Mesothelial cell of epicardium (in vitro differentiated cells): ENCODE measurements at places on chromosomes 12 and 14.

- no peaks in the 10 kb centered on the region for H3K27me3 ChIP-seq
- peaks cover 57% of the 10 kb centered on the region for H3K4me1 ChIP-seq
- no peaks in the 10 kb centered on the region for H3K36me3 ChIP-seq
- H3K27ac ChIP-seq: peak within 1 kb of the TSS; percentile 97
- H3K4me3 ChIP-seq: peak within 1 kb of the TSS; percentile 66
Observed at GRCh38 chr12:119178544-119179334, at the start of gene HSPB8. Gene HSPB8, plus strand, starts transcription at chr12:119178931. Its CDS starts 382 bp downstream, at chr12:119179313.

DNA sequence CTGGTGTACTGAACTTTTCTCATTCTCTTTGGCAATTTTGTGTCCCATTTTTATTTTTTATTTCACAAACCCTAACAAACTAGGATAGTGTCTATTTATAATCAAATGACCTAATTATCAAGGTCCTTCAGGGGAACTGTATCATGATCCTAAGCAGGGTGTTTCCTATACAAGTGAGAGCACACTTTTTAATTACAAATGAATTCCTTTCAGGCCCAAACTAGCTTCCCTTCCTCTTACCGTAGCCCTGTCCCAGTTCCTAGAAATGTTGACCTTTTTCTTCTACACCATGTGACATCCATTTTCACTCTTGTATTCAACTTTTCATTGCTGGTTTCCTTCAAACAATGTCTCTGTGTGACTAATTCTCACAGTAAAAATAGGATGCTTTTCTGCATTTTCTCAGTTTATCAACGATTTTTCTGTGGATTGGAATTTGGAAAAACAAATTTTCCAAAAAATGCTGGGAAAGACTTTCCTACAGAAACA lies 411.4 kb downstream of the CCDC91 start:
- H3K4me1 ChIP-seq: peaks cover 5% of the 10 kb centered on the region
- no peak overlapping the region for H3K27ac ChIP-seq
- H3K4me3 ChIP-seq: no peak overlapping the region
- no peaks in the 10 kb centered on the region for H3K36me3 ChIP-seq

DNA sequence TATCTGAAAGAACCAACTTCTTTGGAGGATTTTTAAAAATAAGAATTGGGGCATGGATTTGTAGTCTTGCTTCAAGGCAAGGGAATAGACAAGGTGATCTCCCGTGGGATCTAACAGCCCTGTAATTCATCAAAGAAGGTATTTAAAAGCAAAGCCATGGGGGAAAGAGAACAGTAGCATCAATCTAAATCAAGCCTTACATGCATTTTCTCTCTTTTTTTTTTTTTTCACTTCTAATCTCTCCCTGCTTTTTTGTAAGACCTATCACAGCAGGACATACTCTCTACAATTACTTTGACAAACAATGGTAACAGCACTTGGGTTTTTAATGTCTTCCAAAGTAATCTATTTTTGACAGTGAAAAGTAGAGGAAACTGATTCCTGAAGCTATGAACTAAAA lies 367.9 kb downstream of the PAWR start:
- H3K27ac ChIP-seq: no peak overlapping the region
- H3K36me3 ChIP-seq: peaks cover 1% of the 10 kb centered on the region
- H3K4me3 ChIP-seq: no peak overlapping the region
- H3K4me1 ChIP-seq: peaks cover 5% of the 10 kb centered on the region

DNA sequence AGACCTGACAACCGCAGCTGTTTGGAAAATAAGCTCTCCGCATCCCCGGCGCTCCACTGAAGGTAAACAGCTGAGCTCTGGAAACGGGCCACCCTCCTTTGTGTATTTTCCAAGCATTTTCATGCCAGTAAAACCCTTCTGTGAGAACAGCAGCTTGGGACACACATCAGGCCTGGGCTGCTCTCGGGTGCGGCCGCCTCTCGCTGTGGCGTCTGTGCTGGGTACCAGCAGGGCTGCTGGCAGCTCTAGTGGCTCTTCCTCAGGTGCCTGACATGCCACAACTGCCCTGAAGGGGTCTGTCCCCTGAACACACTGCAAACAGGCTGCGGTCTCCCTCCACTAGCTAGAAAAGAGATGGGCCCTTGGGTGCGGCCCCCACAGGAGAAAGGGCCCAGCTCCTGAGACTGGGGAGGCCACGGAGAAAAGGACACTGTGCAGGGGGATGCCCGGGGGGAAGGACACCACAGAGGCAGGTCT lies 96.3 kb downstream of the ITPK1 start:
- no peak for DNase-seq
- no peaks in the 10 kb centered on the region for H3K27me3 ChIP-seq
- no peak overlapping the region for H3K4me3 ChIP-seq
- no peaks in the 10 kb centered on the region for H3K36me3 ChIP-seq
- H3K27ac ChIP-seq: no peak overlapping the region
- H3K4me1 ChIP-seq: peaks cover 14% of the 10 kb centered on the region

GRCh38 chr14:91367173-91368171 lies 50.1 kb downstream of the CCDC88C start:
- no peak overlapping the region for H3K27ac ChIP-seq
- no peak overlapping the region for H3K4me3 ChIP-seq
- peaks cover 27% of the 10 kb centered on the region for H3K4me1 ChIP-seq
- H3K27me3 ChIP-seq: peaks cover 37% of the 10 kb centered on the region
- DNase-seq: no peak
- H3K36me3 ChIP-seq: no peaks in the 10 kb centered on the region

GRCh38 chr12:22059976-22060647 lies 14.1 kb downstream of the CMAS start:
- no peak overlapping the region for H3K4me3 ChIP-seq
- no peak for DNase-seq
- peaks cover 18% of the 10 kb centered on the region for H3K36me3 ChIP-seq
- no peaks in the 10 kb centered on the region for H3K27me3 ChIP-seq

GRCh38 chr14:74299061-74299545 lies 3.6 kb downstream of the ABCD4 start:
- H3K4me1 ChIP-seq: peaks cover 10% of the 10 kb centered on the region
- DNase-seq: no peak

GRCh38 chr12:27693403-27693802 lies 2.8 kb upstream of the REP15 start:
- no peaks in the 10 kb centered on the region for H3K27me3 ChIP-seq
- H3K27ac ChIP-seq: no peak overlapping the region
- H3K36me3 ChIP-seq: peaks cover 42% of the 10 kb centered on the region
- no peaks in the 10 kb centered on the region for H3K4me1 ChIP-seq
- DNase-seq: no peak

DNA sequence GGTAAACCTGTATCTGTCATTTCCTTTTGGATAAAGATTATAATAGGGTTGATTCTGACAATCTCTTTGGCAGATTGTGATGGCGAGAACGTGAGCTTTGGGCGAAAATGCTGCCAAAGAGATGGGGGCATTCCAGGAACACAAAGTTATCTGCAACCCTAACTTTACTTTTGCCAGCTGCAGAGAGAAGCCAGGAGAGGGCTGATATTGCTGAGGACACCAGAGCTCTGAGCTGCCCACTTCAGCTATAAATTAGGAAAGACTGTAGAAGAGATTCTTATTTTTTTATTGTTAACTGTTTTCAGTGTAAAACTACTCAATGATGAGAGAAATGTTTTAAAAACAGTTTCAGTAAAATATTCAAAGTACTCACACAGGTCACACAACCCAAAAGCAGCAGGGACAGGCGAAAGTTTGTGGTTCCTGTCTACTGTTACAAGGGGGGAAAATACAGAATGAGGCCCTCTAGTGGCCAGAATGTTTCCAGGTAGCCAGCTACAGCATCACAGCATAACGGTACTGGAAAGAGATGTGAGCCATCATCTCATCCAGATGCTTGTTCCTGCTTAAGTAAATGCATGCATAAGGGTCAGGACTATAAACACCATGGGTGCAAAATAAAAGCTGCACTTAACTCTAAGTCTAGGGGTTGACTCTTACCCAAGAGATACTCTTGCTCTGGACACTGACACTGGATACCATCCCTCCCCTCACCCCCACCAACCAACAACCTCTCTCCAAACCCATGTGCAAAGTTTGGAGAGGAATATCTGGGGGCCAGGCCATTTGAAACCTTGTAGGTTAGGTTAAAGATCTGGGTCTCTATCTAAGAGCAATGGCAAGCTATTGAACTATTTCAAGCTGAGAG lies 498.4 kb downstream of the RMST start:
- H3K27me3 ChIP-seq: no peaks in the 10 kb centered on the region
- H3K27ac ChIP-seq: no peak overlapping the region
- H3K36me3 ChIP-seq: no peaks in the 10 kb centered on the region
- no peak overlapping the region for H3K4me3 ChIP-seq

- peaks cover 2% of the 10 kb centered on the region for H3K36me3 ChIP-seq
- no peak overlapping the region for H3K4me3 ChIP-seq
- H3K27ac ChIP-seq: no peak overlapping the region
- H3K27me3 ChIP-seq: no peaks in the 10 kb centered on the region
Observed at GRCh38 chr12:113897406-113897805, 68.7 kb downstream of the RBM19 start.

DNA sequence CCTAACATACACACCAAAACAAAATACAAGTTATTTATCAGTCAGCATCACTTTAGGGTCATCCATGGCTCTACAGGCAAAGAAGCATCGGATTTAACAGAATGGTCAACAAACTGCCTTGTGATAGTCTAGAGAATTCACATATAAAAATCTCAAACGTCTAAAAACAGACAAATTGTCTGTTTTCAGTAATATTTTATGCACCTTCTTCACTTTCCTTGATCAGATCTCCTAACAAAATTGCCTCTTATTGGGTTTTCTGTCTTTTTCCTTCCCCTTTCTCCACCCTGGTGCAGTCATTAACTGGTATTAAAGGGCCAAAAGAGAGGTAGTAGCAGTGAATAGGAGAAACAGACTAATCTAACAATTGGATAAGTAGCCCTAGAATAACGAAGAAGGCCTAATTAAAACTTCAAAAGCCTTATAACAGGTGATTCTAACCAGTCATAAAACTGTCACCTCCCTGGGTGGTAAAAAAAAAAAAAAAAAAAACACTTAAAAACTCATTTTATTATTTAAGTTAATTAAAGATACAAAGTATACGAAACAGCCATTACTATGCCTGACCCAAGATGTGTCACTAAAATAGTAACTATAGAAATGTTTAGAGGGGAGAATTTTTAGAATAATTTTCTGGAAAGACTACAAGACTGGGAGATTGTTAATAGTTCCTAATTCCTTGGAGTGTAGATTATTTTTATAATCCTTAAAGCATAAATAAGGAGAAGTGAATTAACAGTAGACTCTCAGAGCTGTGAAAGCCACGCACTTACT lies 1.5 kb downstream of the KIF21A start:
- H3K27ac ChIP-seq: peak overlapping the region; percentile 75
- no peaks in the 10 kb centered on the region for H3K36me3 ChIP-seq
- H3K4me3 ChIP-seq: peak overlapping the region; percentile 82
- DNase-seq: no peak
- peaks cover 21% of the 10 kb centered on the region for H3K4me1 ChIP-seq

- H3K4me3 ChIP-seq: peak overlapping the region; percentile 75
- peaks cover 33% of the 10 kb centered on the region for H3K4me1 ChIP-seq
- no peak overlapping the region for H3K27ac ChIP-seq
- peak; percentile 75 for DNase-seq
- peaks cover 40% of the 10 kb centered on the region for H3K27me3 ChIP-seq
- H3K36me3 ChIP-seq: no peaks in the 10 kb centered on the region
Observed at GRCh38 chr14:99274346-99275221, 2.6 kb upstream of the BCL11B start.

DNA sequence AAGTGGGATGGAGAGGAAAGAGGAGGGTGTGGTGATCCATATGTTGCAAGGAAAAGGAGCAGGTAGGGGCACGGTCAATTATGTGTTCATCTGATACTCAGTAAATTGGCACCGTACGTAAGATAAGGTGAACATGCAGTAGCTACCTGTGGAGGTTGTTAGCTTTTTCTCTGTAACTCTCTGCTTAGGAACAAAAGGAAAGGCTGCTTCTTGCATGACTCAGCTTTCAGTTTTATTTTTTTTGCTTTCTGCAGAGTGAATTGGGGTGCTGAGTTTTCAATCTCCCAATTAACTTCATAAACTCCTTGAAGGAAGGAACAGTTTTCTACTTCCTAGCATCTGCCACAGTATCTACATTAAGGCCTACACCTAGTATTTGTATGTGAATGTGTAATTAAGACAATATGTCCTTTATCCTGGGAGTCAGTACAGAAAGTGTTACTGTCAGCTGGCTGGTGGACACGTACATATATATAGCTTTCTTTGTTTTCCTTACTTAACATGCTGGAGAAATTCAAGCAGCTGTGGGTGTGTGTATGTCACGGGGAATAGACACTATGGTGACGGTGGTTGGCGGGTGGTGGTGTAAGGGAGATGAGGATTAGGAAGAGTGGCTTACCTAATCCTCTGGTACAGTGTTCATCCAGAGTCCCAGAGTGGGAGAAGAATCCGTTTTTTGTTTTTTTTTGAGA lies 40.1 kb upstream of the WNK1 start:
- no peaks in the 10 kb centered on the region for H3K27me3 ChIP-seq
- no peak overlapping the region for H3K4me3 ChIP-seq
- no peak for DNase-seq
- H3K36me3 ChIP-seq: no peaks in the 10 kb centered on the region

- H3K4me3 ChIP-seq: no peak overlapping the region
- H3K27me3 ChIP-seq: no peaks in the 10 kb centered on the region
- no peaks in the 10 kb centered on the region for H3K36me3 ChIP-seq
- peaks cover 5% of the 10 kb centered on the region for H3K4me1 ChIP-seq
Observed at GRCh38 chr12:72510772-72511171, 238.6 kb downstream of the TRHDE start.

DNA sequence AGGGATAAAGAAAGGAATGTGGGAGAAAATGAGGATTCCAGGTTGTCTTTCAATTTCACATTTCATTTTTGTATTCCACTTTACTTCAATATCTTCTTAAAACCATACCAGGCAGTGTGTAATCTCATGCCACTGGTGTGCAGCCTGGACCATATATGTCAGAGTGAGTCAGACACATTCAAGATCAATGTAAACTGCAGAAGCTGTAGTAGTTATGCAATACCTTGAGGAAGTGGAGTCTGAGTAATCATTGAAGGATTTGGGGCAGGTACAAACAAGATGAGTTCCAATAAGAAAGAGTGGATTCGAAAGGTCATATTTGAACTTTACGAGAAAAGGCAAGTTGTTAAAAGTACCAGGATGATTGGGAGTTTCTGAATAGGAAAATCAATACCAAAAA lies 14.1 kb downstream of the PLCZ1 start:
- DNase-seq: no peak
- no peaks in the 10 kb centered on the region for H3K36me3 ChIP-seq
- H3K4me1 ChIP-seq: peaks cover 3% of the 10 kb centered on the region
- no peak overlapping the region for H3K4me3 ChIP-seq
- H3K27me3 ChIP-seq: no peaks in the 10 kb centered on the region
- no peak overlapping the region for H3K27ac ChIP-seq

GRCh38 chr12:60475825-60476224 lies 880.0 kb downstream of the SLC16A7 start:
- no peak for DNase-seq
- no peak overlapping the region for H3K4me3 ChIP-seq
- H3K4me1 ChIP-seq: no peaks in the 10 kb centered on the region
- no peaks in the 10 kb centered on the region for H3K36me3 ChIP-seq
- no peak overlapping the region for H3K27ac ChIP-seq
- peaks cover 2% of the 10 kb centered on the region for H3K27me3 ChIP-seq

GRCh38 chr14:52609445-52610044 lies 56.9 kb downstream of the GPR137C start:
- H3K27ac ChIP-seq: no peak overlapping the region
- H3K4me3 ChIP-seq: no peak overlapping the region
- no peaks in the 10 kb centered on the region for H3K27me3 ChIP-seq

- no peaks in the 10 kb centered on the region for H3K27me3 ChIP-seq
- no peak overlapping the region for H3K4me3 ChIP-seq
- H3K4me1 ChIP-seq: peaks cover 23% of the 10 kb centered on the region
- no peak for DNase-seq
- peaks cover 32% of the 10 kb centered on the region for H3K36me3 ChIP-seq
Observed at GRCh38 chr12:2797721-2798418, 3.1 kb downstream of the FKBP4 start.

- no peak overlapping the region for H3K27ac ChIP-seq
- H3K27me3 ChIP-seq: peaks cover 23% of the 10 kb centered on the region
- H3K36me3 ChIP-seq: no peaks in the 10 kb centered on the region
- DNase-seq: no peak
- no peak overlapping the region for H3K4me3 ChIP-seq
Observed at GRCh38 chr12:1855241-1855640, 34.9 kb downstream of the LRTM2 start.
